Activated naive CD4-positive, alpha-beta T cell treated with anti-CD3 and anti-CD28 coated beads for 36 hours (primary cell): ENCODE measurements at places on chromosomes 2 and 18. TPM values are rescaled to one million over a fixed set of nuclear protein-coding genes. Genes with fewer than 3 reads are reported as not detected.

The ADNP2 gene
- total RNA-seq: 18.0 TPM

DNA sequence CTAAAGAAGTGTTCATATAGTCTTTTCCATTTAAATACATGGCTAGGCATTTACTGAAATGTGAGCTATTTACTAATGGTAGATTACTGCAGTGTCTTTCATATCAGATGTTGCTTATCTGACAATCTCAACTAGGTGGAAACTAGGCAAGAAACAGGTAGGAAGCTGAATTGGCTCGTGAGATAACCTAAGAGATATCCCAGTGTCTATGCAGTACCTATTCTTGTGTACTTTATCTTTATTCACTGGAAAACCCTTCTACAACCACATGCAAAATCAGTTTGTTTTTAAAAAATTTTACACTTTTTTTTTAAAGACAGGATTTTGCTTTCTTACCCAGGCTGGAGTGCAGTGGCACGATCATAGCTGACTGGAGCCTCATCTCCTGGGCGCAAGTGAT, 63.8 kb downstream of the PLCL1 start:
- H3K27me3 ChIP-seq: no peaks in the 10 kb centered on the region
- no peak for DNase-seq
- no peak overlapping the region for H3K4me3 ChIP-seq
- H3K36me3 ChIP-seq: no peaks in the 10 kb centered on the region
- H3K4me1 ChIP-seq: peaks cover 68% of the 10 kb centered on the region

- H3K4me1 ChIP-seq: peaks cover 3% of the 10 kb centered on the region
- no peak overlapping the region for H3K4me3 ChIP-seq
- no peak overlapping the region for H3K27ac ChIP-seq
- peaks cover 38% of the 10 kb centered on the region for H3K27me3 ChIP-seq
- H3K36me3 ChIP-seq: no peaks in the 10 kb centered on the region
Observed at GRCh38 chr2:104656571-104657163, 197.2 kb upstream of the POU3F3 start.

- H3K36me3 ChIP-seq: peaks cover 50% of the 10 kb centered on the region
- no peak overlapping the region for H3K27ac ChIP-seq
- no peak for DNase-seq
- no peaks in the 10 kb centered on the region for H3K27me3 ChIP-seq
Observed at GRCh38 chr2:73856214-73856613, 27.5 kb downstream of the STAMBP start.

GRCh38 chr18:29430416-29430815, 1253.5 kb upstream of the CDH2 start:
- no peak overlapping the region for H3K27ac ChIP-seq
- H3K4me1 ChIP-seq: no peaks in the 10 kb centered on the region
- H3K4me3 ChIP-seq: no peak overlapping the region
- no peaks in the 10 kb centered on the region for H3K36me3 ChIP-seq
- DNase-seq: no peak

DNA sequence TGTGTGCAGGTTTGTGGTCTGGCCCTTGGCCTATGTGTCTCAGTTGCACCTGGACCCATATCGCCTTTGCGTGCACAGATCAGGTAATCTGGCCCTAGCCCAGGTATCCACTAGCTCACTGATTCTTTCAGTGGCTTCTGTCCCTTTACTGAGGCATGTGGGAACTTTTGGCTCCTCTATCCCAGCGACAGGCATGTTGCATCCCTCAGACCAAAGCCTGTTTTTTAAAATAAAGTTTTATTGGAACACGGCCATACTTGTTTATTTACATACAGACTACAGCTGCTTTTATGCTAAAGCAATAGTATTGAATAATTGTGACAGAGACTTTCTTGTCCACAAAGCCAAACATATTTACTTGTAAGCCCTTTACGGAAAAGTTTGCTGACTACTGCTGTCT, 39.9 kb upstream of the UPP2 start:
- no peak overlapping the region for H3K4me3 ChIP-seq
- H3K27me3 ChIP-seq: no peaks in the 10 kb centered on the region
- H3K36me3 ChIP-seq: no peaks in the 10 kb centered on the region
- no peak overlapping the region for H3K27ac ChIP-seq
- no peaks in the 10 kb centered on the region for H3K4me1 ChIP-seq

The MFSD2B gene
- total RNA-seq: 0.15 TPM

GRCh38 chr2:24707143-24707542, 86.0 kb downstream of the PTRHD1 start:
- no peak for DNase-seq
- no peaks in the 10 kb centered on the region for H3K27me3 ChIP-seq
- no peak overlapping the region for H3K4me3 ChIP-seq
- peaks cover 16% of the 10 kb centered on the region for H3K36me3 ChIP-seq

DNA sequence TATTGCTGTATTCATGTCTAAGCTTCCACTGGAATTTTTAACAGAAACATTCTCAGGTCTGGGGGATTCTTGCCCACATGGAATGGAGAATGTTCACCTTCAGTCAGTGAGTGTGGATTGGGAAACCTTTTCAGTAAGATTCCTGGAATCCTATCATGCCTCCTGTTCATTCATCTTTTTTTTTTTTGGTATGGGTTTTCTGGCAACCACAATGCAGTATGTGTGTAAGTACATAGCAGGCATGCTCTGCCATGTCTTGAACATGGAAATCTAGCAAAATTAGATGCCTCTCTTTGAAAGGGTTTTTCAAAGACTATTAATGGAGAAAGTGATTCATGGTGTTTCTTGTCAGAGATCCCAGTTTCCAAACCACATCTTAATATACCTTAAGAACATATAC, 176.5 kb downstream of the LTBP1 start:
- H3K4me1 ChIP-seq: no peaks in the 10 kb centered on the region
- H3K4me3 ChIP-seq: no peak overlapping the region
- peaks cover 14% of the 10 kb centered on the region for H3K27me3 ChIP-seq
- no peaks in the 10 kb centered on the region for H3K36me3 ChIP-seq
- no peak for DNase-seq
- no peak overlapping the region for H3K27ac ChIP-seq

- H3K27ac ChIP-seq: no peak overlapping the region
- H3K27me3 ChIP-seq: no peaks in the 10 kb centered on the region
Observed at GRCh38 chr2:163405298-163405697, 330.5 kb downstream of the FIGN start.

The IL36RN gene
- not detected for total RNA-seq

DNA sequence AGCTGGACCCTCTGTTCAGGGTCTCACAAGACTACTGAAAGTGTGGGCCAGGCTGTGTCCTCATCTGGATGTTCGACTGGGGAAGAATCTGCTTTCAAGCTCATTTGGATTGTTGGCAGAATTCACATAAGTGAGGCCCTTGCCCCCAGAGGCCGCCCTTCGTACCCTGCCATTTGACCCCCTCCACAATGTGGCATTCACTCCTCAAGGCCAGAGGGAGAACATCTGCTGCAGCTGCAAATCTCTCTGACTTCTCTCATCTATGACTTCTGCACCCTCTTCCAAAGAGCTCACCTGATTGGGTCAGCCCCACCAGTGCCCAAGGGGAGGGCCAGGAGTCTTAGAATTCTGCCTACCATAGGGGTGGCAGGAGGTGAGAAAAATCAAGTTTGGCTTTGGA, 3.9 kb upstream of the CNDP2 start:
- peaks cover 9% of the 10 kb centered on the region for H3K4me1 ChIP-seq
- no peak overlapping the region for H3K4me3 ChIP-seq
- DNase-seq: no peak
- no peaks in the 10 kb centered on the region for H3K27me3 ChIP-seq
- no peak overlapping the region for H3K27ac ChIP-seq
- H3K36me3 ChIP-seq: peaks cover 3% of the 10 kb centered on the region

- H3K27me3 ChIP-seq: no peaks in the 10 kb centered on the region
- no peak overlapping the region for H3K4me3 ChIP-seq
- no peak overlapping the region for H3K27ac ChIP-seq
Observed at GRCh38 chr2:226738821-226739544, 60.6 kb downstream of the IRS1 start.

The PTH2R gene
- total RNA-seq: not detected

The AQP12A gene
- not detected for total RNA-seq

DNA sequence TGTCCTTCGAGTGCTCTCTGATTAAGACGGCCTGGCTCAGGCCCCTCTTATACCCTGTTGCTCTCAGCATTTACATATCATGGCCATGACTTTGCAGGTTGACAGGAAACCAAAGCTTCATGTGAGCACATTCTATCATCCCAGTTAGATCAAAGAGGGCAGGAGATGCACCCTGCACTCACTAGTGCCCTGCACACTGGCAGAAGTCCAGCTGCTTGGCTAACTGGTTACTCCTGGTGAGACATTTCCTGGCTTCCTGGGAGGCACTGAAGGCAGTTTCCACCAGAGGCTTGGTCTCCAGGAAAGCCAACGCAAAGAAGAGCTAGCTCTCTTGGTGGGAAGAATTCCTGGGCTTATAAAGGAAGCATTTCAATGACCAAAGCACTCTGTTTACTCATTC, 66.3 kb downstream of the LIPG start:
- DNase-seq: no peak
- H3K4me3 ChIP-seq: no peak overlapping the region
- no peaks in the 10 kb centered on the region for H3K36me3 ChIP-seq
- no peak overlapping the region for H3K27ac ChIP-seq
- peaks cover 3% of the 10 kb centered on the region for H3K27me3 ChIP-seq

DNA sequence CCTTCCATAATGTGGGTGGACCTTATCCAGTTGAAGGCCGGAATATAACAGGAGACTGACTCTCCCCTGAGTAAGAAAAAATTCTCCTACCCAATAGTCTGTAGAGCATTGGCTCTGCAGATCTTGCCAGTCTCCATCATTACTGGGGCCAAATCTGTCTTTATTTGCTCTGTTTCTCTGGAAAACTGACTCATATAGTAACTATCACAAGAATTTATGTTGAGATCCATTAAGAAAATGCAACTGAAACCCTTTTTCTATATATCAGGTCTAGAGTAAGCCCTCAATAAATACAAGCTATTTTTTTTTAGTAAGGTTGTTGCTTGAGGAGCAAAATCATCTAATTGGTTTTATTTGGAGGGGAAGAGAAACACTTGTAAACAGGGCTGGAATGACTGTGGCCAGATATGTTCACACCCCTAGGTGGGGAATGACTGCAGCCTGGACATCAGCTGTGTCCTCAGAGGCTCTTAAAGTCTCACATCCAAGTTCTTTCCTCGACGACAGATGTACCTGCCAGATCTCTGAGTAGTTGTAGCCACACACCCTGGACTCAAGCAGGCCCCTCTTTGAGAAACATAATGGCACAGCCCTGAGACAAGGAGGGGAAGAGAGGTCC, 339.7 kb downstream of the TNS1 start:
- no peaks in the 10 kb centered on the region for H3K36me3 ChIP-seq
- H3K4me1 ChIP-seq: peaks cover 24% of the 10 kb centered on the region
- H3K4me3 ChIP-seq: no peak overlapping the region
- no peak overlapping the region for H3K27ac ChIP-seq

The WDR75 gene
- 72.7 TPM for total RNA-seq

DNA sequence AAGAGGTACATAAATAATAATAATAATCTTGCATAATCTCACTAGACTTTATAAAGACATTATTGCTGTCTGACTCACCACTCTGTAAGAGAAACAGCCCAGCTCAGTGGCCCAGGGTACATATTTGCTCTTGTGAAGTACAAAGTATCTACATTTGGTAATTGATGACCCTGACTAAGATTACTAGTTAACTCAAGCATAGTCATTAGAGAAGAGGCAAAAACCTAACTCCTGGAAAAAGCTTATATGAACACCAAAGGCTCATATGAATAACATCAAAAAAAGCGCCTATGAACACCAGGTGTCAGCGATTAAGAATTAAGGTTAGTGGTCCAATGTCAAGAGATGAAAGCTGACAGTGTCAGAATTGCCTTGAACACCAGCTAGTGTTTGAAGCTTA, 38.4 kb downstream of the RAD51AP2 start:
- H3K27ac ChIP-seq: no peak overlapping the region
- H3K27me3 ChIP-seq: no peaks in the 10 kb centered on the region
- H3K4me1 ChIP-seq: no peaks in the 10 kb centered on the region
- H3K36me3 ChIP-seq: no peaks in the 10 kb centered on the region
- DNase-seq: no peak

DNA sequence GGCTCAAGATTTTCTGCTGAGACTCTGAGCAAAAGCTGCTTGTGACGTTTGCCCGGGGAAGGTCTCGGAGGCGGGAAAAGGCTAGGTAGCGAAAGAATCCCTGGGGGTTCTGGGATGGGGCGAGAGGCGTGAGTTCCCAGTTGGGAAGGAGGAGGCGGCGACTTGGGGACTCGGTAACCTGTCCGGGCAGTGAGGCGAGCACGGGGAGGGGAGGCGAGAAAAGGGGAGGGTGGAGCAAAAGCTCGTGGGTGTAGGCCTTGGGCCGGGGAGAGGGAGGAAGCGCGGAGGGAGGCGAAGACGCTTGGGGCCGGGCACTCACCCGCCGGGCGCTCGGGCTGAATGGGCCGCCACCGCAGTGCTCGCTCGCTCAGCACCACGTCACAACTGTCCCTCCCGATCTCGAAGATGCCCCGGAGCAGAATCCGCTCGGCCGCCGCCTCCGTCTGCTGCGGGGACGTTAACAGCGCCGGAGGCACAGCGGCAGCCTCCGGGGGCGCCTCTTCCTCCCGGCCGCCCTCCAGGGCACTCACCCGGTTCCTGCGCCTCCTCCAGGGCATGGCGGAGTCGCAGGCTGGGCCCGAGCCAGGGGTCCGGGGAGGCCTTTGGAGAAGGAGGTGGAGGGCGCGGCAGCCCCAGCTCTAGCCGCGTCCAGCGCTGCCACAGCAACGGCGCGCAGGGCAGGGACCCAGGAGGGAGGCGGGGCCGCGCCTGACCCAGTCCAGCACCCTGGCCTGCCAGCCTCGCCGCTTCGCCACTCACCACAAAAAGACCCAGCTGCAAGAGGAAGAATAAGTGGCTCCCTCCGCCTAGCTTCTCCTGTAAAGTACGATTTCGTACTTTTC, at the start of gene CERKL:
TSS of gene CERKL (minus strand) at position 656 of the 842 bp plus-strand sequence. CDS start at position 557, 99 bp downstream.
- H3K4me1 ChIP-seq: peaks cover 6% of the 10 kb centered on the region
- no peaks in the 10 kb centered on the region for H3K36me3 ChIP-seq
- H3K27me3 ChIP-seq: peaks cover 26% of the 10 kb centered on the region
- peak; percentile 33 for DNase-seq

- no peak overlapping the region for H3K27ac ChIP-seq
- no peak overlapping the region for H3K4me3 ChIP-seq
- DNase-seq: peak; percentile 85
- H3K4me1 ChIP-seq: peaks cover 24% of the 10 kb centered on the region
Observed at GRCh38 chr2:105235388-105236059, 6.0 kb upstream of the GPR45 start.

The GLI2 gene
- total RNA-seq: not detected

GRCh38 chr2:98293030-98293429, 53.2 kb upstream of the CNGA3 start:
- no peak for DNase-seq
- peaks cover 21% of the 10 kb centered on the region for H3K27me3 ChIP-seq
- no peak overlapping the region for H3K27ac ChIP-seq
- no peak overlapping the region for H3K4me3 ChIP-seq
- H3K4me1 ChIP-seq: no peaks in the 10 kb centered on the region
- H3K36me3 ChIP-seq: no peaks in the 10 kb centered on the region

The ANKRD30BL gene
- total RNA-seq: not detected

- H3K27me3 ChIP-seq: no peaks in the 10 kb centered on the region
- no peaks in the 10 kb centered on the region for H3K36me3 ChIP-seq
- H3K4me1 ChIP-seq: peaks cover 2% of the 10 kb centered on the region
- no peak overlapping the region for H3K27ac ChIP-seq
- no peak for DNase-seq
Observed at GRCh38 chr18:54883816-54884604, 55.7 kb downstream of the RAB27B start.
